ENCODE measurements at places on chromosomes 13 and 19. TPM values are rescaled to one million over a fixed set of nuclear protein-coding genes. Genes with fewer than 3 reads are reported as not detected.

DNA sequence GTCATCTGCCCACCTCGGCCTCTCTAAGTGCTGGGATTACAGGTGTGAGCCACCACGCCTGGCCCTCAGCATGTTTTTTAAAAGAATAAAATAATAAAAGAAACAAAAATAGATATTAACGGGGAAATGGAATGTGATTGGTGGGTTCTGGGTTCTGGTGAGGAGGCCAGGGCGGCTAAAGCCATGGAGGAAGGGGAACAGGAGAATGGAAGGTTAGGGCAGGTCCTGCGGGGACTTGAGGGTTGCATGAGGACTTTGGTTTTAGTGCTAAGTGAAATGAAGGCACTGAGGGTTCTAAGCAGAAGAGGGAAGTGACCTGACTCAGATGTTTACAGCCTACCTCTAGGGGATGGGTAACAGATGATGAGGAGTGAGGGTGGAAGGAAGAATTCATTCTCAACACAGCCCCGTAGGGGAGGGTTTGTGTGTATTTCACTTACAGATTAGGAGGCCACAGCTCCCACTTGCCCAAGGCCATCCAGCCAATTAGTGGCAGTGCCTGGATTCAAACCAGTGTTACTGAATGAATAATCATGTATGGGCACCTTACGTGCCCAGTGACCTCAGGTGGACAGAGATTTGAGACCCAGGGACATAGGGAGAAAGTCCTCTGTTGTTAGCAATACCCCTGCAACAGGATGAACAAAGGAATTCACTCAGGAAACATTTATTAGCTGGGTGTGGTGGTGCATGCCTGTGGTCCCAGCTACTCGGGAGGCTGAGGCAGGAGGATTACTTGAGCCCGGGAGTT, 6.7 kb upstream of the MRPL4 start:
- DNase-seq = no peak

- no peak for DNase-seq
Observed at GRCh38 chr13:80274643-80275042, 66.3 kb downstream of the SPRY2 start.

GRCh38 chr13:63011996-63012395, 1596.3 kb upstream of the PCDH20 start:
- no peak for DNase-seq

DNA sequence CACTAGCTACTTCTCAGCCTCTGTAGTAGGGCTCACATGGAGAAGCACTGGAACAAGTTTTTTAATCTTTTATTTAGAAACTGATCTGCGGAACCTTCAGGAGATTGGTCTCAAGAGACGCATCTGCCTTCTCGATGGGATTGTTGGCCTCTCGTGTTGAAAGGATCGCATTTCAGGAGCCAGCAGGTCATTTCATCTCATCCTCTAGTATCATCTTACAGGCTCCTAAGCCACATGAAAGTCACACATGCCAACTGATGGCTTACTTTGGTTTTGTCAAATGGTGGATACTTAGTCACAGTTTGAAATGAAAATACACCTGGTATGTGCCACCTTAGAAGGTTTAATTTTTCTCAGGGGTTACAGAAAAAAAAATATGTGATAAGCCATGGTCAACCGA, 1703.6 kb downstream of the EFNB2 start:
- DNase-seq = no peak

DNA sequence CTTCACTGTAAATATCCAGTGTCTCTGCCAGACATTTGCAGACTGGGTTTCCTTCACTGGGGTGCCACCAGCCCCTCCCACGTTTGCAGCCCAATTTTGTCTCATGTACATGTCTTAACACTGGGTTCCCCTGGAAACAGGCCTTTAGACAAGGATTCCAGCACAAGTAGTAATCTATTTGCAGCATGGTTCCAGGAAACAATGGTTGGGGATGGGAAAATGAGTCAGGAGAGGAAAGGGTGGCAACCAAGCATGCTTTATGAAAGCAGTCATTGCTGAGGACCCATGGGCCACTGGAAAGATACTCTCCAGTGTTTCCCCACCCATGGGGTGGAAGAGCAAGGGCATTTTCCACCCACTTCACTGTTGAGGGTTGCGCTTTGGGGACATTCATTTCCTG, 53.6 kb upstream of the FARP1 start:
- no peak for DNase-seq

GRCh38 chr13:48125794-48126228, 30.9 kb upstream of the MED4 start:
- DNase-seq = no peak

GRCh38 chr19:13986348-13986904, 19.7 kb downstream of the RFX1 start:
- peak; percentile 89 for DNase-seq

Gene ZNF414
- total RNA-seq = 22.4 TPM

Gene ZNF726
- 2.2 TPM for total RNA-seq

Gene PODNL1
- 5.3 TPM for total RNA-seq

Data from left colon (tissue), 2 donors.